ENCODE measurements at places on chromosomes 11 and 22.
A peak's percentile ranks its signal among the peaks of the same experiment; 100 is the strongest.

- DNase-seq: no peak
These were observed 185.8 kb upstream of the DDI1 start for GRCh38 chr11:103850419-103851165.

DNA sequence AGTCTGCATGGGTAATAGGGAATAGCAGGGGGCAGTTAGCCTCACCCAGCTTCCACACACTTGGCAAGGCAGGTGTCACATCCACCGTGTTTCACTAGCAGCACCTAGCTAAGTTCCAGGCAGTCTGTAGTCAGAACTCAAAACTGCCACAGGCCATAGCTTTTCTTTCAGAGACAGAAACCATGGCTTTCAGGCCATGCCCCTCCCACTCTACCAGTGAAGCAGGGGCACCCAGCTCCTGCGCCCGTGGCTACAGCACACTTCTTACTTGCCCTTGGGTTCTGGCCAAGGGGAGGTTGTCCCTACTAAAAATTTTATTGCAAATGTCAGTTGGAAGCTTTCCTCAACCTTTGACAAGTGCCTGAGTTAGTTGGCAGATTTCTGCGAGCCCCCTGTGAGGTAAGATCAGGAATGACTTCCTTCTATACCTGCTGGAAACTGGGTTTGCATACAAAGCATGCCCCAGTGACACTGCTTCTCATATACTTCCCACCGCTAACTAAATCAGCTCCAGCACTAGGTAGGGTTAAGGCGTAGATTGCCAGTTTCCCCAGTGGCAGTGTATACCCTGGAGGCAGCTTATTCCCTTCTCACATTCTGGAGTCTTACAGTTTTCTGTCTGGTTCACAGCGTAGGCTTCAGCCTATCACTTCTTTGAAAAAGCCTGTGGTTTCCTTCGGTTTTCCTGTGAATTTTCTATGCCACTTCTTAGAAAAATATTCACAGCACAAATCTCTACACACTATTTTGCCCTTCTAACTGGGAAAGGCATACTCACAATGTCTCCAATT, 139.0 kb upstream of the LUZP2 start:
- no peak for DNase-seq

GRCh38 chr22:26134654-26135330, 34.5 kb upstream of the SEZ6L start:
- DNase-seq: no peak

DNA sequence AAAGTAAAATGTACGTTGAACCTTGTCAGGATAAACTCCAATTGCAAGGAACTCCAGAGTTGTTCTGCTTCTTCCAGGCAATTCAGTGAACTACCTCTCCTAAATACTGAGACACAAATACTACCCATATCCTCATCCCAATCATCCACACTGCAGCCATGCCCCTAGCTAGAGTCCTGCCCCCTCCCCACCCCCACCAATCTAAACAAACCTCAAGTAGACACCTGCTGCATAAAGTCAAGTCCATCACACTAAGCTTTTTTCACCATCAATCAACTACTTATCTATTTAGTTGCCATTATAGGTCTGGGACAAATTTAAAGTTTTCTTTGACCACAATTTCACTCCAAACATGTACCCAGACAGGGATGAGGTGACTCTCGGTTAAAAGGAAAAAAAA, 93.2 kb upstream of the APOA1 start:
- DNase-seq: no peak

DNA sequence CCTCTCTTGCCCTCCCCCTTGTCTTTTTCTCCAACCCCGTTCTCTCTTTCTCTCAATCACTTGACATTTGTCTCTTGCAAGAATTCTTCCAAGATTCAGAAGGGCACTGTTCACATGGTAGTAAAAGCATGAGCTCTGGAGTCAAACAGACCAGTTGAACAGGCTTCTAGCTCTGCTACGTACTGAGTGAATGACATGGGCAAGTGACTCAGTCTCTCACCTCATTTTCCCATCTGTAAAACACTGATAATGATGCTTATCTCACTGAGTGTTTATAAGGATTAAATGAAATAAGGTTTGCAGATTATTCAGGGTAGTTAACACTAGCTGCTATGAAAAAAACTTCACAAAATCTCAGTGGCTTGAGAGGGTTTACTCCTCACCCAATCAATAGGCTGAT, 5.9 kb upstream of the IL10RA start:
- DNase-seq: no peak

GRCh38 chr11:133892126-133892525, 46.8 kb upstream of the SPATA19 start:
- DNase-seq: no peak

DNA sequence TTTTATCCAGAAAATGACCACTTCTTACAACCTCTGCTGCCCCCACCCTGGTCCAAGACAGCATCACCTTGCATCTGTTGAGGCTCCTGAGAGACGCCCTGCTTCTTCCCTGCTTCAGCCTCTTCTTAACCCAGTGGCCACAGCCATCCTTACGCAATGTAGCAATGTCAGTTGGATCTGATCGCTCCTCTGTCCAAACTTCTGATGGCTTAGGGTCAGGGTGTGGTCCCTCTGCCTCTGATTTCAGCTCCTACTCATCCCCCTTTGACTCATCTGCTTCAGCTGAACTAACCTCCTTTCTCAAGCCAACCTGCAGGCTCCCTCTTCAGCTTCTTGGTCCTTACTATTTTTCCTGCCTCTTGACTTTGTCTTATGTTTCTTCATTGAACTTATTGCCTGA, 280.8 kb downstream of the KIRREL3 start:
- no peak for DNase-seq

- DNase-seq: no peak
These were observed 418.6 kb downstream of the FAM181B start for GRCh38 chr11:82315093-82315492.

GRCh38 chr11:3042496-3043314, 14.5 kb downstream of the CARS1 start:
- DNase-seq: peak; percentile 22

DNA sequence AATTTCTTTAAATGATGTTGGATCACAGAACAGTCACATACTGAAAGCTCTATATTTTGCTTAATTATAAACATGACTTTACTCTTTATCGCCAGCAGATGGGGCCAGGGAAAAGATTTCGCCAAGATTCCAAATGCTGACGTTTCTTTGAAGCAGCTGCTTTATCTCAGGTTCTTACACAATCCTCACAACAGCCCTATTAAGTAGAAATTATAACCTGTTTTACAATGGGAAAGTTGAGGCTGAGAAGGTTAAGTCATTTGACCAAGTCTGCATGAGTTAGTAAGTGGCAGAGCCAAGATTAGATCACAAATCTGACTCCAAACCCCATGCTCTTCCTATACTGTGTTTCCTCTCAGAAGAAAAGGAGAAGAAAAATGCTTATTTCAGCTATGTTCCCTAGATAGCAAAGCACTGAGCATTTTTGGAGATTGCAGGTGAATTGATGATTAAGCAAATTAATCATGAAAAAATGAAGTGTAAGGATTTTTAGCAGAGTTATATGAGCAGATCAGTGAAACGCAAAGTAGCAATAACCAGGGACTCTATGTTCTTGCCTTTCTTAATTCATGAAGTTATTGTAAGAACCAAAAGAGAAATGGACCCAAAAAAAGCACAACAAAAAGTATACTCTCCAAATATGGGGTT, 79.0 kb downstream of the AASDHPPT start:
- no peak for DNase-seq

GRCh38 chr11:13137844-13138301, 128.8 kb downstream of the RASSF10 start:
- no peak for DNase-seq

DNA sequence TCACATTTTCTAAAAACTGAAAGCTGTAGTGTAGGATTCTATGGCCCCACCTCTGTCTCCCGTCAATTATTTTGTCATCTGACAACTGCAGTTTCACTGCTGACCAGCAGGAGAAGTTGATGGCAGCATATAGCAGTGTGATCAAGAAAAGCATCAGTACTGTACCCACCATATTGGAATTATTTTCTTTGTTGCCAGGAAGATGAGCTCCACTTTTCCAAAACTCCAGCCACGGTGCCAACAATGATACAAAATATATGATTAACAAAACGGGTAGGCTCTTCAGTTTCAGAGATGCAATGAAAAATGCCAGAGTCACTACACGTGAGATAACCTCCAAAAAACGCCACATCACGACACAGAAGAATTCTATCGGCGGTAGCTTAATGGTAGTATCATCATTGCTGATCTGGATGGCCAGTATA, 41.3 kb downstream of the XKR3 start:
- no peak for DNase-seq

- no peak for DNase-seq
These were observed 15.0 kb upstream of the YWHAH start for GRCh38 chr22:31929167-31929930.

DNA sequence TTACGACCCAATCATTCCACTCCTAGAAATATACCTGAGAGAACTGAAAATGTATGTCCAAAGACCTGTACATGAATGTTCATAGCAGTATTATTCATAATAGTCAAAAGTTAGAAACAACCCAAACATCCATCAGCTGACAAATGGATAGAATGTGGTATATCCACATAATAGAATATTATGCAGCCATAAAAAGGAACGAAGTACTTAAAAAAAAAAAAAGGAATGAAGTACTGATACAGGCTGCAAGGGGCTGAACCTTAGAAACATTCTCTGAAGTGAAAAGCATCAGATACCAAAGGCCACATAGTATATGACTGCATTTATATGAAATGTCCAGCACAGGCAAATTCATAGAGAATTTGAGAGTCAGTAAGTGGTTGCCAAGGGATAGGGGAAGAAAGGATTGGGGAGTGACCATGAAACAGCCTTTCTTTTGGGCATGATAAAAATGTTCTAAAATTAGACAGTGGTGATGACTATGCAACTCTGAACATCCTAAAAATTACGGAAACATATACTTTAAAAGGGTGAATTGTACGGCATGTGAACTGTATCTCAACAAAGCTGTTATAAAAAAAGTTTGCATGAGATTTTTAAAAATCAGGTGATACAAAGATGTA, 1.8 kb downstream of the TPST2 start:
- no peak for DNase-seq

DNA sequence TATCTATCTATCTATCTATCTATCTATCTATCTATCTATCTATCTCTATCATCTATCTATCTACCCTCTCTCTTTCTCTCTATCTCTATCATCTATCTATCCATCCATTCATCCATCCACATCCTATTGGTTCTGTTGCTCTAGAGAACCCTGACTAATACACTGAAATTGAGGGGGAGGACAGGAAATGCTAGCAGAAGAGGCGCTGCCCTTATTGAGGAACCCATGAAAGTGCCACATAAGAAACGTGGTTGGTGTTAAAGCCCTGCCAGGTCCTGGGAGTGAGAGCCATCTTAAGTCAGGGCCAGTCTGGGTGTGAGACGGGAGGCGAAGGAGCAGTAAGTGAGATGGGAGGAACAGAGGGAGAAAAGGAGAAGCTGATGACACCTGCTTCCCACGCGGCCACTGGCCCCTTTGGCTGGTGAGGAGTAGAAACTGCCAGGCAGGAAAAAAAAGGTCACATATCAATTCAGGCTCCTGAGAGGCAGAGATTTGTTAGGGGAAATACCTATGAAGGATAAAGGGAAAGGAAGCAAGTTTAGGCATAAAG, 87.9 kb upstream of the PLET1 start:
- DNase-seq: no peak

- no peak for DNase-seq
These were observed 45.4 kb downstream of the TIMP3 start for GRCh38 chr22:32846780-32847491.

DNA sequence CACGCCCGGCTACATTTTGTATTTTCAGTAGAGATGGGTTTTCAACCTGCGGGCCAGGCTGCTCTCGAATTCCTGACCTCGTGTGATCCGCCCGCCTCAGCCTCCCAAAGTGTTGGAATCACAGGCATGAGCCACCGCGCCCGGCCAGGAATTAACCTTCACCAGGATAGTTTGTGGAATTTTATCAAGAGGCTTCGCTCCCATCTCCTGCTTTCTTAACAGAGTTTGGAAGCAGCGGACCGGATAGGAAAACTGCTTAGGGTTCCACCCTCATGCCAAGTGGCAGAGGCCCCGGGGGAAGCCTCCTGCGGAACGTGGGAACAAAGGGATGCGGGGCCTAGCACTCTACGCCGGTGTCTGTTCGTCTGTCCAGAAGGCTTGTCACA, 229.9 kb downstream of the ST3GAL4 start:
- no peak for DNase-seq

- no peak for DNase-seq
These were observed 7.4 kb downstream of the DUSP8 start for GRCh38 chr11:1564535-1565172.

DNA sequence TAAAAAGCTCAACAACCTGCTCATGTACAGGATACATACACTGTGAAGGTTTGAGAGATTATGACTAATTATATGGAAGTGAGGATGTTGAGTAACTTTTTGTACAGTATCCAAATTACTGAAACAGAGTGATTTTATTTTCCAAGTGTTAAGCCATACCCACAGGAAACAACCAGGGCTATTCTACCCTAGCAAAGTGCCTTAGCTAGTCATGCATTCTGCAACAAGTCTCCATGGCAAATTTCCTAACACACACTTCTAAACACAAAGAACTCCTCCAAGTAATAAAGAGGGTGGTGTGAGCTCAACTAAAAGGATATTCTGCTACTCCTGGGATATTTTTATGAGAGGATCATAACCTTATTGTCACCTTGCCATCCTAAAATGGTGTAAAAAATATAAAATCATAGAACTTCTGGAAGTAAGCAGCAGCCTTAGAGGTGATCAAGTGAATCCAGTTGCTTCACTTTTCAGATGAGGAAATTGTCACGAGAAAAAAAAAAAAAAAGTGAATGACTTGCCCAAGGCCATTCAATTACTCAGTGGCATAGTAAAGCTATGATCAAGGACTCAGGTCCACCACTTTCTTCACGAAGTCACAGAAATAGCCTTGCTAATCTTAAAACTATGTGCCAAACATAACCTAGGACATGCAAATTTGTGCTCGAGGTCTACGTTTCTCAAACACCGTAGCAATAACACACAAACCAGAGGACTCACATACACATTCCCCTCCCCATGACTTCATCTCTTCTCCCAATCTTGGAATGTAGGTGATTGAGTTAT, 4.2 kb downstream of the LGR4 start:
- no peak for DNase-seq

GRCh38 chr11:1395773-1396374, 6.1 kb downstream of the BRSK2 start:
- DNase-seq: no peak

DNA sequence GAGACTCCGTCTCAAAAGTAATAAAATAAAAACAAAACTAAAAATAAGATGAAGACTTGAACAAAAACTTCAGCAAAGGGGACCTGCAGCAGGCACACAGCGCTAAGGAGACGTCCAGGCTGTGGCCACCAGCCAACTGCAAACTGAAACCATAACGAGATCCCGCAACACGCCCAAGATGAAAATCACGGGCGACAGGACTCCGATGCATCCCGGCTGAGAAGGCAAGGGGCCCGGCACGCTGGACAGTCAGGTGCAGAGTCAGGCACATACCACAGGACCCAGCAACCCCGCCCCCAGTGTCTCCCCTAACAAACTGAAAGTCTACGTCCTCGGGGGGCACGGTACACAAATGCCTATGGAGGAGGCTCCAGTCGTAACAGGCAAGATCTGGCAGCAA, 9.2 kb downstream of the HRAS start:
- DNase-seq: no peak

- no peak for DNase-seq
These were observed 15.8 kb upstream of the BBOX1 start for GRCh38 chr11:27024865-27025264.

Measured in CD8-positive, alpha-beta memory T cell (primary cell).